ENCODE measurements at places on chromosomes 3 and 15.

DNA sequence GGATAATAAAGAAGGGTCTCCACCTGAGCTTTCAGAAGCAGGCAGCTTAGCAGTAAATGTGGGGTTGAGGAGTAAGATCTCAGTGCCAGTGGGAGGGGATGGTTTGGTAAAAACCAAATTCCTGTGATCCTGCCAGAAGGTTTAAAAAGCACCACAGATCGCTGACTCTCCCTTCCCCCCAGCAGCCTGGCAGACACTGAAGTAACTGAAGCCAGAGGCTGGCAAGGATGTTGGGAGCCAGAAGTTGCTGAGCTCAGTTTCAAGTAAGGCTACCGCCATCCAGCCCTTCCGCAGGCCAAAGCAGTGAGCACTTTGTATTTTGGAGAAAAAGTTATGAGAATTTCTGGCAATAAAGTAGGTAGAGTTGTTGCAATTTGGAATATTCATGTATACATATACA is 246.4 kb downstream of the ZNF621 start:
- DNase-seq = no peak

GRCh38 chr15:91871837-91872236 is 18.3 kb downstream of the SLCO3A1 start:
- DNase-seq = no peak

DNA sequence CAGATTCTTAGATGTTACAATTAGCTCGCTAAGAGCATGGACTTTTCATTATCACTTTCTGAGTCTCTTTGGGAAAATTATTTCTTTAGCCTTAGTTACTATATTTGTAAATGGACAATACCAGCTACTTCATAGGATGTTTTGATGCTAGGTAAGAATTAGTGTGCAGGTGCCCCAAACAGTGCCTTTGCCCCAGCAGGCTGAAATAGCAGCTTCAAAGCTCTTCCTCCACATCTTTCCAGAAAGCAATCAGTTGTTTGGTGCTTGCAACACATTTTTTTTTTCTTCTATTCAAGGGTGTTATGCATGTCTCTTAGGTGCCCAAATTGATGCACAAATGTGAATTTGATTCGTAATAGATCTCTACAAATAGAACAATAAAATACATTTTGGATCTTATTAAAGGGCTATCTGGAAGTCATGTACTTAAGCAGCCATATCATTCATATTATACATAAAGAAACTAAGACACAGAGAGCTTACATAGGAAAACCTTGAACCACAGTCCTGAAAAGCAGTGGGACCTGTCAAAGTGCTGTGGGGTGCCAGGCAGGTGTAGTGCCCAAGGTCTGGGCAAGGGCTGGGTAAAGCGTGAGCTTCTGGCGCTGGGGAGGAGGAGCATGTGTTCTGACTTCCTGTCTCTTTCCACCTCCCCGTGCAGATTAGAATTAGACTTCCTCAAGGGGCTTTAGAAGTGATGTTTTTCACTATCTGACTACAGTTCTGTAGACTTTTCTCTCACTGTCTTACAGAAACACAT is 62.9 kb downstream of the FNDC3B start:
- DNase-seq = no peak

DNA sequence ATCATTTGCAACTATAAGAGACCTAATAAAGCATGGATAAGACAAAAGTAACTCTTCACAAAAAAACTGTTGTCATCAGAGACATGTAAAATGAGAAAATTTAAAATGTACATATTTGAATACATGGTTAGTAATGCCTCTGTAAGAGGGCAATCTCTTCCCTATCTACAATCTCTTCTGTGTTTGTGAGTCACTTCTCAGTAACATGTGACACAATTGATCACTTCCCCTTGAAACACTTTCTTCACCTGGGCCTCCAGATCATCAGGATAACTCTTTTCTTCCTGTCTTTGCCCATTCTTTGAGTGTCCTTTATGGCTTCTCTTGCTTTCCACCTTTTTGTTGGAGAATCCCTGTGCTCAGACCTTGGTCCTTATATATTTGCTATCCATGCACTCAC is 50.4 kb downstream of the TFDP2 start:
- no peak for DNase-seq

- DNase-seq = no peak
Measured at GRCh38 chr3:134373271-134374104, 759 bp downstream of the AMOTL2 start.

DNA sequence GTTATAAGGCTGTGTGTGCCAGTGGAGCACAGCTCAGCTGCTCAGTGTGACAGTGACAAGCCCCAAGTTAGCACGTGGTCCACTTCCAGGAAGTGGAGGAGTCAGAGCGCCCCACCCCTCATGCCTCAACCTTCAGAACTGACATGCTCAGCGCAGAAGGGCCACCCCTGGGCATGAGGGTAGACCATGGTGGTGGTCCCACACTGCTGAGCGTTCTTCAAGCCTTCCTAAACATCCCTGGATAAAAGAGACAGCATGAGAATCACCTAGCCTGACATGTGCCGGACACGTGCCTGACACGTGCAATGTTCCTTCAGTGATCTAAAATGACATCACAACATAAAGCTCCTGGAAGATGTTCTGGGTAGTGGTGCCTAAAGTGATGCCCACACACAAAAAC is 16.8 kb downstream of the ATP10A start:
- DNase-seq = no peak

DNA sequence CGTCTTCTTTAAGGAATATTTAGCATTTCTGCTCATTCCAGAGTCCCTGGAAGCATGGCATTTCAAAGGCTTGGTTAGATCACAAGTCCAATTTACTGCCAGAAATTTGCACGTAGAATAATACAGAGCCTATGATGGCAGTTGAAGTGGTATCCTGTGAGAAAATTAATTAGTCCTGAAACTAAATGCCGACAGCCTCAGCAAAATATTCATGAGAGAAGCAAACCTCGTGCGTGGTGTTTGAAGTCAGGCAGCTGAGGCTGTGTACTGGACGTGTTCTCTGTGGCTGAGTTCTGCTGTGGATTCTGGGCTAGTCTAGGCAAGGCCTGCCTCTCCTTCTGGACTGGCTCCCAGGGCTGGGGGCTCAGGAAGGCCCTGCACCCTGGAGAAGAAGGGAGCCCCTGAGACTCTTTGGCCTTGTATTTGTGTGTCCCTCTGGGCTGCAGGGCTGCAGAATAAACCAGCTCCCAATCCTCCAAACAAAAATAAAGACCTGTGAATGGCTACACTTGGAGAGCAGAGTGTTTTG is 106.6 kb downstream of the APBA2 start:
- no peak for DNase-seq

DNA sequence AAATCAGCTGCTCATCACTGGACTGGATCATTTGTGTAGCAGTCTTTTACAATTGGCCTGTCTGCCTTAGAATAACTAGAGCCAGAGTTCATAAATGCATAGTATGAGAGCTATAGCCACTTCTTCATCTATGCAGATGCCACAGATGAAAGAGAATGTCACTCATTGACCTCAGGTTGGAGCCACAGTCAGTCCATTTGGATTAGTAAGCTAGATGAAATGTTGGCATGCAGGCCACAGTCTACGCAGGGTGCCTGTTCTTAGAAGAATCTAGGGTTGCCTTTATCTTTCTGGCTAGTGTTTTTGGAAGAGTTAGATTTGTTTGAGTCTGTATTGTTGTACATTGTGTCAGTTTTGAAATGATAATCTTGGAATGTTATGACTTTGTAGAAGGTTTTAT is 25.4 kb upstream of the EDEM1 start:
- no peak for DNase-seq

DNA sequence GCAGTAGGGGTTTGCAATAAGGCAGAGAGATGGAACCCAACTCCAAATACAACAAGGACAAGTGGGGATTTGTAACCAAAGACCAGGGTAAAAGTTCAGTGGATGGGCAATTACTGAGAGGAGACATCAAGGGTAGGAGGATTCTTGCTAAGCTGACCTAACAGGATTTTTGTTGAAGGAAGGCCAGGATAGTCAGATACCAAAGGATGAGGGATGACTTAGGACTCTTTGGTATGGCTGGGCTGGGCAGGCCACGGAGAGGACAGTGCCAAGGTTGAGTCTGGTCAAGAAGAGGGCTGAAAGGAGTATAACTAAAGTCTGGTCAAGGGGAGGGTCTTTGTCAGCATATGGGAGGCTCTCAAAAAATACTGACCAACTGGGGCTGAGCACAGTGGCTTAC is 85.3 kb upstream of the UBE2E2 start:
- DNase-seq = no peak

DNA sequence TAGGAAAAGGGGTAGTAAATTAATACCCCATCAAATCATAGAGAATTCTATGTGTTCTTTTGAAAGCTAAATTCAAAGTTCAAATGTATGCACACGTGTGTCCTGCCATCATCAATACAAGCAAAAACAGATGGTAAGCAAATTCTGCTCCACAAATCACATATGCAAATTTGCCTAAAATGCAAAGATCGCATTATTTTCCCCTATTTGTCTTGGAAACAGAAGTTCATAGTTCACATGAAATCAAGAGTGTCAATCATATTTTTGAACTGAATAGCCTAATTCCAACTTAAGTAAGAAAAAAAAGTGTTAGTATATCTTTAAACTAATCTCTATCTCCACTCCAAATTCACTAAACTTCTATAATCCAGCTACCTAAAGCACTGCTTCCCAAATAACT is 8.5 kb downstream of the ADAM10 start:
- DNase-seq = no peak

- DNase-seq = no peak
Measured at GRCh38 chr3:89966877-89967665, 859.6 kb downstream of the EPHA3 start.

- DNase-seq = no peak
Measured at GRCh38 chr3:182323898-182324297, 469.4 kb upstream of the ATP11B start.

DNA sequence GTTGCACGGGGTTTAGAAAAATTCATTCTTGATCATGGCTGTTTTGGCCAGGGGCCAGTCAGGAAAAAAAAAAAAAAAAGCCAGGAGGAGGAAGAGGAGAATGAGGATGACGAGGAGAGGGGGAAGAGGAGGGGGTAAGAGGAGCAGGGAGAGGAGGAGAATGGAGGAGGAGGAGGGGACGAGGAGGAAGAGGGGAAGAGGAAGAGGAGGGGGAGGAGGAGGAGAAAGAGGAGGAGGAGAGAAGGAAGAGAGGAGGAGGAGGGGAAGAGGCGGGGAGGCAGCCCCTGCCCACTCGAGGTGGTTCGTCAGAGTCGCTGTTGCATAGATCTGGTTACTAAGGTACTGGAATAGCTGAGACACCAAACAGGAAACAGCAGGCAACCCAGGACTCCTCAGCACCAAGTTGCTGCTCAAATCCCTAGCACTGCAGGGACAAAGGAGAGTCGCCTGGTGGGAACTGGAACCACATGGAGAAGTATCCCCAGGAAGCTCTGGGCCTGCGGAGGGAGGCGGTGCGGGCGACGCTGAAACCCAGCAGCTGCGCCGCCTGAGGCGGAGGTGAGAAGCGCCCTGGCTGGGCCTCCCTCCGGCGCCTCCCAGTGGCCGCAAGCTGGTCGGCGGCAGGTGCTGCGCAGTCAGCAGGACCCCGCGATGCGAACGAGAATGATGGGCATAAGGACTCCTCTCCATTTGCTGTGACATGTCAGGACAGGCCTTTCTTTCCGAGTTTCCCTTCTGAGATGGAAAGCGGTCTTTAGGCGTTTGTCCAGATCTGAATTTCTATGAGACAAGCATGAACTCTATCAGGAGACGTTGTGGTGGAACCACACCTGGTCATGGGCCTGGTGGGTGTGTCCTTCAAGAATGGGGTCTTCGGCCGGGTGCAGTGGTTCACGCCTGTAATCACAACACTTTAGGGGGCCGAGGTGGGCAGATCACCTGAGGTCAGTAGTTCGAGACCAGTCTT is 17.5 kb downstream of the FAM240A start:
- DNase-seq = no peak

GRCh38 chr15:50064673-50065072 is 54.4 kb downstream of the ATP8B4 start:
- no peak for DNase-seq

GRCh38 chr3:138124188-138124587 is 8.0 kb downstream of the A4GNT start:
- no peak for DNase-seq

GRCh38 chr3:149658744-149659497 is 1.1 kb upstream of the WWTR1 start:
- DNase-seq = no peak

- DNase-seq = no peak
Measured at GRCh38 chr3:13332740-13333139, 87.4 kb downstream of the NUP210 start.

GRCh38 chr3:72082186-72082715 is 297.3 kb upstream of the PROK2 start:
- DNase-seq = no peak

- DNase-seq = no peak
Measured at GRCh38 chr15:70023769-70024491, 73.8 kb downstream of the TLE3 start.

DNA sequence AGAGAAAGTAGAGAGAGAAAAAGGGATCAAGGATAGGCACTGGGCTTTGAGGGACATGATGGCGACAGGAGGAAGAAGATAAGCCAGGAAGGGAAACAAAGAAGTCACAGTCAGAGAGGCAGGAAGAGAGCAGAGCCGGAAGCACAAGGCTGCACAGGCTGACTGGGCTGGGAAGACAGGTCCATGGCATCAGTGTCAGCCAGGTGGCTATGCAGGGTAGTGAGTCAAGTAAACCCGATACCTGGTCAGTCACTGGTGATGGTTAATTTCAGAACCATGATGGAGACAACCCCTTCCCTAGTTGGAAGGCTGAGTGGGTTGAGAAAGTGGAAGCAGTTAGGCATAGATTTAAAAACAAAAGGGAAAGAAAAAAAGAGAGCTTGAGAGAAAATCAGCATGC is 203.8 kb downstream of the EPHB1 start:
- no peak for DNase-seq

- no peak for DNase-seq
Measured at GRCh38 chr15:69719527-69720240, 267.1 kb downstream of the RPLP1 start.

- DNase-seq = no peak
Measured at GRCh38 chr3:54014067-54014466, 108.3 kb upstream of the CACNA2D3 start.

- no peak for DNase-seq
Measured at GRCh38 chr3:52268036-52268435, 10.4 kb downstream of the WDR82 start.
